ENCODE measurements at places on chromosomes 7 and 10. TPM values are rescaled to one million over a fixed set of nuclear protein-coding genes. Genes with fewer than 3 reads are reported as not detected.
A peak's percentile ranks its signal among the peaks of the same experiment; 100 is the strongest.

Gene TFAM
- total RNA-seq, result 52.7 TPM

- H3K27me3 ChIP-seq, result no peaks in the 10 kb centered on the region
- DNase-seq, result no peak
- H3K36me3 ChIP-seq, result peaks cover 7% of the 10 kb centered on the region
- no peaks in the 10 kb centered on the region for H3K4me1 ChIP-seq
These were observed 158.6 kb upstream of the TCF7L2 start for GRCh38 chr10:112791447-112791846.

DNA sequence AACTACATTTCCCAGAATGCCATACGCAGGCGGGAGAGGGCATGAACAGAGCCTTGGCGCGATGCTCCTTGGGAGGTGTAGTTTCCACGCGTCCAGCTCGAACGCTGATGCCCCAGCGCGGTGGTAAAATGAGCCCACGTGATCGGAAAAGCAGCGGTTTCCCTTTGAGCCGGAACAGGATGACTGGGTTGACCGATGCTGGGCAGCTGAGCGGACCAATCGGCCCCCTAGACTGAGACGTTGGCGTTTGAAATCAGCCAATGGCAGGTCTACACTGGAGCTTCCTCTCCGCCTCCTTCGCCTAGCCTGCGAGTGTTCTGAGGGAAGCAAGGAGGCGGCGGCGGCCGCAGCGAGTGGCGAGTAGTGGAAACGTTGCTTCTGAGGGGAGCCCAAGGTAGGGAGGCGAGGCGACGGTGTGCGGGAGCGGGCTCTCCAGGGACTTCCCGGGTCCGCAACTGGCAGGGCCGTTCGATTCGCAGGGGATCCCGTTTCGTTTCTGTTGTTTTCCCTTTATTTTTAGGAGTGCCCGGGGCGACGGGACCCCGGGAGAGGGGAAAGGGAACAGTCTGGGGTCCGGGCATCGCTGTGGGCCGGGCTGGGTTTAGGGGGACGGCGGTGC is at the start of gene BUB3:
Gene BUB3, plus strand, starts transcription at position 311 of the 619 bp plus-strand sequence. CDS start 516 bp downstream, outside the sequence.
- peaks cover 13% of the 10 kb centered on the region for H3K27me3 ChIP-seq
- peak; percentile 88 for DNase-seq
- H3K4me1 ChIP-seq, result peaks cover 54% of the 10 kb centered on the region

GRCh38 chr10:61391281-61391680 is 61.9 kb downstream of the TMEM26 start:
- no peak for DNase-seq
- H3K4me3 ChIP-seq, result no peak overlapping the region
- H3K36me3 ChIP-seq, result no peaks in the 10 kb centered on the region
- H3K27ac ChIP-seq, result no peak overlapping the region
- peaks cover 5% of the 10 kb centered on the region for H3K27me3 ChIP-seq

DNA sequence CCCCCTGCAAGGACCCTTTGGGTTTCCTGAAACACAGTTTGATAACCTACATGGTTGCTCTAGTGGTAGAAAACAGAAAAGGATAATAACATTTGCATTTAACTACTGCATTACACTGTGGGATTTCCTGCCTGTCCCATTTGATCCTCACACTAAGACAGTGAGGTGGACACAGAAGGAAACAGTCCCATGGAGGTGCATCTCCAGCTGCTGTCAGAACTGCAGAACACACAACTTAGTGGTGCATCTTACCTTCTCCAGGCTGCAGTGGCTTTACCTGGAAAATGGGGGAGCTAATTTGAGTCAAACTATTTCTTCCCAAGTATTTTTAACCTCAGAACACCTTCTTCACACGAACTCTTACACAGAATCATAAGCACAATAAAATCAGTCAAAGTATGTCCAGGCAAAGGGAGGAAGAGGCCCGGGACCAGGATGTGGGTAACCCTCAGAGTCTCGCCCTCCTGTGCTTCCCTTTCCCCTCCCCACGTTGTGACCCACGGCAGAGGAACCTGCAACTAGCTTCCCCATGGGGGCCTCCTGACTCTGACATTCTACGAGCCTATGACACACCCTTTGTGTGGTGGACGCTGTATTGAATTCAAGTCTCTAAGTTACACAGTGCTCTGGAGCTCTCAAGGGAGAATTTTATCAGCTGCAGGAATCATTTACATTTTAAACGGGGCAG is 33.7 kb downstream of the SCRN1 start:
- H3K27ac ChIP-seq, result peak overlapping the region; percentile 83
- peak overlapping the region; percentile 71 for H3K4me3 ChIP-seq
- H3K27me3 ChIP-seq, result no peaks in the 10 kb centered on the region
- peak; percentile 49 for DNase-seq
- peaks cover 40% of the 10 kb centered on the region for H3K4me1 ChIP-seq

GRCh38 chr7:127702052-127702652 is 50.2 kb downstream of the SND1 start:
- no peak overlapping the region for H3K27ac ChIP-seq
- H3K4me3 ChIP-seq, result no peak overlapping the region
- no peak for DNase-seq
- no peaks in the 10 kb centered on the region for H3K4me1 ChIP-seq
- peaks cover 19% of the 10 kb centered on the region for H3K36me3 ChIP-seq

GRCh38 chr7:8251195-8251594 is 10.8 kb downstream of the ICA1 start:
- no peaks in the 10 kb centered on the region for H3K4me1 ChIP-seq
- H3K27me3 ChIP-seq, result peaks cover 16% of the 10 kb centered on the region
- H3K4me3 ChIP-seq, result no peak overlapping the region
- no peak for DNase-seq
- H3K36me3 ChIP-seq, result no peaks in the 10 kb centered on the region

DNA sequence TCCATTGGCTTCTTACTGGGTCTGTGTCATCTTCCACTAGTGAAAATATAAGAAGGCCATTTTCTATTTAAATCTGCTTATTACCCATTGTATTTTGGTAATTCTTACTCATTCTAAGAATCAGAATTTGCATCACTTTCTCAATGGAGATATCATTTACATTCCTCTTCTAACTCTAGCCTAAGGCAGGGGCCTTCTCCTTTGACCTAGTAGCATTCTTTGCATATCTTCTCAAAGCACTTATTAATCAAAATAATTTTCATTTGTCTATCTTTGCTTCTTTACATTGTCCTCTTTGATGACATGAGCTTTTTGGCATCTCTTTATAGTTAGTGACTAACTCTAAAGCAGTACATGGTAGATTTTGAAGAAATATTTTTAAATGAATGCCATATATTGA is 400.9 kb upstream of the SEMA3D start:
- no peaks in the 10 kb centered on the region for H3K27me3 ChIP-seq
- no peaks in the 10 kb centered on the region for H3K4me1 ChIP-seq
- no peak overlapping the region for H3K4me3 ChIP-seq
- DNase-seq, result no peak

DNA sequence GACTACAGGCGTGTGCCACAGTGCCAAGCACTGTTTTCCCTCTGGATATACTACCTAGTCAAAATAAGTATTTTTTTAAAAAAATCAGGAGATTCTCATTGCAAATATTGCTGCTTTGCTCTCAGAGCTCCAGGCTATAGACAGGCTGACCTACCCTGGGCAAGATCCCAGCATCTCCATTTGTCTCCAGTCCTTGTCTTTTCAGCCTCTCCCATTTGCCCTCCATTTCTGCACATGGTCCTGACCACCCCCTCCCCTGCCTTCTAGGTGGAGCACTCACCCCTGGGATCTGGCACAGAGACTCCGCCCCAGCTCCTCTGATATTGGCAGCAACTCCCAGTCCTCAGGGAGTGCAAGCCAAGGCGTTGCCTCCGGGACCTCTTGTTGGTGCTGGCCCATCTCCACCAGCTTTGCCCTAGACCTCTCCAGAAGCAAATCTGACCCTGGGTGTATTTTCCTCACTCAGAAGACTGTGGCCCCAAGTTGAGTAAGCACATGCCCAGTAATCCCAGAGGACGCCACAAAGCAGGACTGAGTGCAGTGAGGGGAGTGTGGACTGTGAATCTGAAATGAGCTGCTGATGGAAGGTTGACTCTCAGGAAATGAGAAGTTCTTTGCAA is 120.6 kb downstream of the MTPAP start:
- no peak overlapping the region for H3K4me3 ChIP-seq
- no peak for DNase-seq
- H3K36me3 ChIP-seq, result peaks cover 3% of the 10 kb centered on the region
- peaks cover 14% of the 10 kb centered on the region for H3K4me1 ChIP-seq

DNA sequence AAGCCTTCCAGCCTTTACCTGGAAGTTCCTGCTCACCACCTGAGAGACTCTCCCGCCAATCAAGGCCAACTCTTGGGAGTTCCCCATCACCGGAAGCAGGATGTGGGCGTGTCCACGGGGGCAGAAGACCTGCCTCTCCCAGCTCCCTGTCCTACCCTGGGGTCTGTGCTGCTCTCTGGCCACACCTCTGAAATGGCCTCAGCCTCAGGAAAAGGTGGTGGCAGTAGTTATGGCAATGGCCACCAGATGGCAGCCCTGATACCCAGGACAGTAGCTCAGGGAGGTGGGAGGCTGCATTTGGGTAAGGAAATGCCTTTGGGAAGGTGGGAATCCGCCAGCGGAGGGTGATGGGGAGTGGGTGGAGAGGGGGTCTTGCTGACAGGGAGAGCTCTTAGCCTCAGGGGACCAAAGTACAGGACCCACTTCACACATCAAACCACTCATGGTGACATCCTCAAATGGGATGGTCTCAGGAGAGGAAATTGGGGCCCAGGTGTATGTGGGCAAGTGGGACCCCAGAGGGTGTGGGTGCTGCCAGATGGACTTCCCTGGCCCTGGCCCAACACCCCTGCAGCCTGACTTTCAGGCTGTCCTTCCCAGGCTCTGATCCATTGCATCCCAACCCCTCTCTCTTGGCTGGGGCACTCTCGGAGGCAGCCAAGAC is 33.9 kb downstream of the KAZALD1 start:
- no peak overlapping the region for H3K27ac ChIP-seq
- H3K4me1 ChIP-seq, result peaks cover 3% of the 10 kb centered on the region
- peak; percentile 78 for DNase-seq
- H3K4me3 ChIP-seq, result no peak overlapping the region

Gene CDCA7L
- 51.9 TPM for total RNA-seq

Gene SPACDR
- 5.9 TPM for total RNA-seq

DNA sequence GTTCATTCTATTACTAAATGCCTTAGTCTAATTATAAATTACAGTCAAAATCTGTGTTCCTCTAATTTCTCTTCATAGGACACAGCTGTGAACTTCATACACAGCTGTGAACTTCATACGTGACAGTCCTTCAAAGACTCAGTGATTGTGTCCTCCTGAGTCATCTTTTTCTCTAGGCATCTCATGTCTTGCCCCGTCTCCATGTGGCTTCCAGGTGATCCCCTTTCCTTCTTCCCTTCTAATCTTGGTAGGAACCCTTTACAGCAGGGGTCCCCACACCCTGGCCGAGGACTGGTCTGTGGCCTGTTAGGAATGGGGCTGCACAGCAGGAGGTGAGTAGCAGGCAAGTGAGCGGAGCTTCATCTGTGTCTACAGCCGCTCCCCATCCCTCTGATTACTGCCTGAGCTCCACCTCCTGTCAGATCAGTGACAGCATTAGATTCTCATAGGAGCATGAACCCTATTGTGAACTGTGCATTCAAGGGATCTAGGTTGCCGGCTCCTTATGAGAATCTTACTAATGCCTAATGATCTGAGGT is 14.0 kb upstream of the EIF5AL1 start:
- DNase-seq, result no peak
- H3K4me3 ChIP-seq, result no peak overlapping the region

DNA sequence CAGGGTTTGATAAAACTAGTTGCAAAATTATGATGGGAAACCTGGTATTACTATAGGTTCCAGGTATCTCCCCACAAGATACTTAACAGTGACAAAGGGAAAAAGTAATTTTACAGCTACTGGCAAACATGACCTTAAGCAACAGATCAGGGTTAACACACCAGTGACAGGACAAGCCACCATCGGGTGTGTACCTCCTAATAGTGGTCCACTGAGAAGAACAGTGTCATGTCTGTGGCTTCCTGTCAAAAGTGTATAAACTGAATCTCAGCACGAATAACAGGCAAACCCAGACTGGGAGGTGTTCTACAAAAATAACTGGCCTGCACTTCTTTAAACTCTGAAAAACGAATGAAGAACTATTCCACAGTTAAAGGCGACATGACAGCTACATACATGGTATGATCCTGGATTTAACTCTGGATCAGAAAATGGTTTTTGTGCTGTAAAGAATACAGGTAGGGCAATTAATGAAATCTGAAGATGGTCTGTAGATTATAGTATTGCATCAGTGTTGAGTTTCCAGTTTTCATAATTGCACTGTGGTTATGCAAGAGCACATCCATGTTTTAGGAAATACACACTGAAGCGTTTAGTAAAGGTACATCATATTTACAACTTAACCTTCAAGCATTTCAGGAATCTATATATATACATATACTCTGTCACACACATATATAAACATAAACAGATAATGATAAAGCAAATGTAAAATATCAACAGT is 32.0 kb upstream of the ARMS2 start:
- no peak for DNase-seq
- H3K27me3 ChIP-seq, result no peaks in the 10 kb centered on the region
- peaks cover 44% of the 10 kb centered on the region for H3K4me1 ChIP-seq
- peak overlapping the region; percentile 21 for H3K27ac ChIP-seq
- peaks cover 34% of the 10 kb centered on the region for H3K36me3 ChIP-seq

GRCh38 chr10:126062131-126063032 is 166.0 kb downstream of the FANK1 start:
- H3K27me3 ChIP-seq, result peaks cover 9% of the 10 kb centered on the region
- H3K4me3 ChIP-seq, result no peak overlapping the region

- DNase-seq, result peak; percentile 67
- peaks cover 10% of the 10 kb centered on the region for H3K36me3 ChIP-seq
- no peak overlapping the region for H3K27ac ChIP-seq
- H3K27me3 ChIP-seq, result no peaks in the 10 kb centered on the region
- H3K4me1 ChIP-seq, result peaks cover 5% of the 10 kb centered on the region
These were observed 10.3 kb downstream of the SUMF2 start for GRCh38 chr7:56074371-56074791.

Gene TMEM213
- not detected for total RNA-seq

Gene TMEM139
- 1.1 TPM for total RNA-seq

DNA sequence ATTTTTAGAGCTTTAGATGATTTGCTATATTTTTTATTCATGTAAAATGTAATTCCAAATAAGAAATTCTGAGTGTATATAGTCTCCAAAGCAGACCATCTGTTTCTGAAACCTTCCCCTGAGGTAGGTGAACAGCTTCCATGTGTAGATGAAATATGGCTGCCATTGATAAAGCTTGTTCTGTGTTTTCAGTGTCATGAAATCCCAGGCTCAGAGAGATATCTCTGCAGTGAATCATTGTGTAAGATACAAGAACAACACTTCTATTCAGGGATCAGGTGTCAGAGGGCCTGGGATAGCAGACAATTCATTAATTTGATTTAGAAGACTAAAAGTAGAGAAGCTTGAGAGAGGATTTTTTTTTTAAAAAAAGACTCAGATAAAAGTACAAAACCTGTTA is 29.1 kb downstream of the ACTA2 start:
- H3K27ac ChIP-seq, result no peak overlapping the region
- H3K4me3 ChIP-seq, result no peak overlapping the region

Gene MKX
- total RNA-seq, result 0.08 TPM

DNA sequence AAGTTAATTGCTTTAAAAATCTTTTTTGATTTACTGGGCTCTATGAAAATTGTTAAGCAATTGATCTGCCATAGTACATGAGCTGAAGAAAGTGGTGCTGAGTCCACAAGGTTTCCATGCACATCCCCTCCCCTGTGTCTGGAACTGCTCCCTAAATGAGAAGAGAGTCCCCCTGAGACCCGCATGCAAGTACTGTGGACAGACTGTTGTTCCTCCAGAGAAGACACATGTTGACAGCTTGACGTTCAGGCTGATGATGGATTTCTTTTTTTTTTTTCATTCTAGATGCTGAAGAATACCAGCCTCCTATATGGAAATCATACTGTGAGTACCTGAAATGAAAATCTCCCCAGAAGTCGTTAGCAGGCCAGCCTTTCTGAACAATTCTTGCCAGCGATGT is 159.8 kb downstream of the CHN2 start:
- H3K27me3 ChIP-seq, result peaks cover 8% of the 10 kb centered on the region
- no peak overlapping the region for H3K4me3 ChIP-seq
- no peak for DNase-seq
- H3K36me3 ChIP-seq, result no peaks in the 10 kb centered on the region
- H3K27ac ChIP-seq, result no peak overlapping the region

Gene RARRES2
- not detected for total RNA-seq

Gene GNGT1
- not detected for total RNA-seq

Data from activated naive CD8-positive, alpha-beta T cell treated with anti-CD3 and anti-CD28 coated beads, Interleukin-2, amount 10 ng/mL, durations not matched to agents 7 days and 5 days (primary cell).